ENCODE measurements at places on chromosomes 16 and 17.

- no peaks in the 10 kb centered on the region for H3K36me3 ChIP-seq
- DNase-seq = no peak
- H3K4me1 ChIP-seq = peaks cover 22% of the 10 kb centered on the region
- H3K27me3 ChIP-seq = no peaks in the 10 kb centered on the region
- no peak overlapping the region for H3K4me3 ChIP-seq
Measured at GRCh38 chr16:31875928-31876547, 2.4 kb downstream of the ZNF267 start.

- no peak overlapping the region for H3K27ac ChIP-seq
- no peaks in the 10 kb centered on the region for H3K4me1 ChIP-seq
- no peak for DNase-seq
- no peaks in the 10 kb centered on the region for H3K27me3 ChIP-seq
Measured at GRCh38 chr17:75817571-75817970, 26.6 kb downstream of the UNC13D start.

- H3K4me3 ChIP-seq = no peak overlapping the region
- H3K27me3 ChIP-seq = no peaks in the 10 kb centered on the region
- H3K4me1 ChIP-seq = peaks cover 6% of the 10 kb centered on the region
- H3K27ac ChIP-seq = no peak overlapping the region
- DNase-seq = no peak
- no peaks in the 10 kb centered on the region for H3K36me3 ChIP-seq
Measured at GRCh38 chr16:86396901-86397311, 113.4 kb upstream of the FOXF1 start.

GRCh38 chr17:78826836-78827509 lies 13.6 kb downstream of the USP36 start:
- H3K4me3 ChIP-seq = no peak overlapping the region
- no peaks in the 10 kb centered on the region for H3K27me3 ChIP-seq
- H3K27ac ChIP-seq = no peak overlapping the region
- no peaks in the 10 kb centered on the region for H3K36me3 ChIP-seq

DNA sequence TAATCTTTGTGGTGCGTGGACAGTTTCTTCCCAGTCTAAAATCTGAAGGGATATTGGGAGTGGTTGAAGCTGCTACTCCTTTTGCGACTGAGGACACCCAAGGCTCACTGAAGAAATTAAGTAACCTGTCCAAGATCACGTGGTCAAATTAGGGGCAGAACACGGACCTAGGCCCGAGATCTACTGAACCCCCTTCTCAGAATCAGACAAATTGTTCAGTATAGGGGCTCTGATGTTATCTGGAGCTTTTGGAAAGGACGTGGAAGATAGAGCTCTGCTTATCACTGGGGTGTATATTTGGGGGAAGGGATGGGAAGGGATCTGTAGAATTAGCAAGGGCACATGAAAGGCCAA lies 857 bp downstream of the TANGO6 start:
- H3K4me3 ChIP-seq = peak overlapping the region; percentile 79
- no peaks in the 10 kb centered on the region for H3K4me1 ChIP-seq
- no peaks in the 10 kb centered on the region for H3K27me3 ChIP-seq
- no peaks in the 10 kb centered on the region for H3K36me3 ChIP-seq

- H3K4me3 ChIP-seq = no peak overlapping the region
- no peak for DNase-seq
- H3K36me3 ChIP-seq = no peaks in the 10 kb centered on the region
- no peaks in the 10 kb centered on the region for H3K4me1 ChIP-seq
- no peaks in the 10 kb centered on the region for H3K27me3 ChIP-seq
Measured at GRCh38 chr17:67836205-67836987, 11.1 kb downstream of the BPTF start.

DNA sequence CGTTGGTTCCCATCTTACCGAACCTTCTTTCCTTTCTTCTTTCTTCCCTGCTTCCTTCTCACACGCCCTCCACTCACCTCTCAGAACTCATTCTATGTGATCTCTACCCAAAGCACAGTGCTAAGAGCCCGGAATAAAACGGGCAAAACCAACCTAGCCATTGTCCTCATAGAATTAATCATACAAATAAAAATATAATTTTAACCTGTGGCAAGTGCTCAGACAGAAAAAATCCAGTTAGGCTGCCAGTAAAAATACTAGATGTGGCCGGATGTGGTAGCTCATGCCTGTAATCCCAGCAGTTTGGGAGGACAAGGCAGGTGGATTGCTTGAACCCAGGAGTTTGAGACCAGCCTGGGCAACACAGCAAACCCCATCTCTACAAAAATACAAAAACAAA lies 27.0 kb downstream of the BMERB1 start:
- H3K27ac ChIP-seq = no peak overlapping the region
- H3K36me3 ChIP-seq = no peaks in the 10 kb centered on the region
- H3K27me3 ChIP-seq = no peaks in the 10 kb centered on the region
- H3K4me1 ChIP-seq = no peaks in the 10 kb centered on the region

- H3K36me3 ChIP-seq = no peaks in the 10 kb centered on the region
- H3K27me3 ChIP-seq = peaks cover 23% of the 10 kb centered on the region
- DNase-seq = no peak
Measured at GRCh38 chr17:50947782-50948543, 81.8 kb upstream of the TOB1 start.

- no peaks in the 10 kb centered on the region for H3K36me3 ChIP-seq
- no peaks in the 10 kb centered on the region for H3K27me3 ChIP-seq
- no peaks in the 10 kb centered on the region for H3K4me1 ChIP-seq
- no peak overlapping the region for H3K27ac ChIP-seq
Measured at GRCh38 chr17:65226227-65226626, 89.1 kb downstream of the RGS9 start.

GRCh38 chr17:80832266-80832676 lies 159.4 kb upstream of the CHMP6 start:
- no peaks in the 10 kb centered on the region for H3K36me3 ChIP-seq
- no peak overlapping the region for H3K27ac ChIP-seq
- peak; percentile 42 for DNase-seq
- peaks cover 28% of the 10 kb centered on the region for H3K4me1 ChIP-seq

- no peak overlapping the region for H3K4me3 ChIP-seq
- H3K4me1 ChIP-seq = peaks cover 2% of the 10 kb centered on the region
- DNase-seq = no peak
- H3K27ac ChIP-seq = no peak overlapping the region
- H3K36me3 ChIP-seq = no peaks in the 10 kb centered on the region
Measured at GRCh38 chr17:32880671-32881453, 3.9 kb upstream of the MYO1D start.

DNA sequence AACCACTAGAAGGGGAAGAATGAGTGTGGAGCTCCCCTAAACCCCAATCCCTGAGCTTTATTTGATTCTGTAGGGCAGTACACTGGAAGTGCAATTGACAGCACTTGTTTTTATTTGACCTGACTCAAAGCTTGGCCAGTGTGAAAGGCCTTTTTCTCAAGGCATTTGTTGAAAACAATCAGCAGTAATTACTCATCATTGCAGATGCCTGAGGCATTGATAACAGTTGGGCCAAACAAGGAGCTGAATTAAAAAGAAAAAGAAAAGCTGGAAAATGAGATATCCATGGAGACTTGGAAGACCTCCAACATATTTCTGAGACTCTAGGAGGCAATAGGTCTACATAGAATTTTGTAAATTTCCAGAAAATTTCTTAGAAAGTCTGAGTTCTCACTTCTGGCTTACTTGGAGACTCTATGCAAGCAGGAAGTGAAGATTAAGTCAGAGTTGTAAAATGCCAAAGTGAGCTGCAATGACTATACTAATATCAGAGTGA lies 200.8 kb upstream of the KCNJ16 start:
- H3K36me3 ChIP-seq = no peaks in the 10 kb centered on the region
- peak overlapping the region; percentile 59 for H3K27ac ChIP-seq
- H3K4me1 ChIP-seq = peaks cover 28% of the 10 kb centered on the region
- H3K27me3 ChIP-seq = no peaks in the 10 kb centered on the region

DNA sequence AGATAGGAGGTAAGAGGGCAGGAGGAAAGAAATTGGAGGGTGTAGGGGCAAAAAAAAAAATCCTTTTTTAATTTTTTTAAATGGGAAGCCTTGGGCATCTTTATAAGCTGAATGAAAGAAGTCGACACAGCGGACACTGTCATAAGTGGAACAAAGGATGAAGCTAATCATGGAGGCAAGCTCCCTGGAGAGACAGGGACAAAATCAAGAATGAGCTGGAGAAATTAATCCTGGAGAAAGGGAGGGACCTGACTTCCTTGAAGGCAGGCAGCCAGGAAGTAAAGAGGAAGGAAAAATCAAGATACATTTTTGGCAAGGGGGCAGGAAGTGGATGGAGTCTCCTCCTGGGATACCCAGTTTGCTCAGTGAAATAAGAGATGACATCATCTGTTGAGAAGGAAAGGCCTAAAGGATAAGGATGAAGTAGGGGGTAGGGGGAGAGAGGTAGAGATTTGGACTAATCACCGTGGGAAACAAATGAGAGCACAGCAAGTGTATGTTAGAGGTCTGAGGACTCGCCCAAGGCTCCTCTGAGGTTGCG lies 179.3 kb downstream of the SLC39A11 start:
- H3K36me3 ChIP-seq = no peaks in the 10 kb centered on the region
- H3K27ac ChIP-seq = no peak overlapping the region
- no peaks in the 10 kb centered on the region for H3K4me1 ChIP-seq
- no peak for DNase-seq

DNA sequence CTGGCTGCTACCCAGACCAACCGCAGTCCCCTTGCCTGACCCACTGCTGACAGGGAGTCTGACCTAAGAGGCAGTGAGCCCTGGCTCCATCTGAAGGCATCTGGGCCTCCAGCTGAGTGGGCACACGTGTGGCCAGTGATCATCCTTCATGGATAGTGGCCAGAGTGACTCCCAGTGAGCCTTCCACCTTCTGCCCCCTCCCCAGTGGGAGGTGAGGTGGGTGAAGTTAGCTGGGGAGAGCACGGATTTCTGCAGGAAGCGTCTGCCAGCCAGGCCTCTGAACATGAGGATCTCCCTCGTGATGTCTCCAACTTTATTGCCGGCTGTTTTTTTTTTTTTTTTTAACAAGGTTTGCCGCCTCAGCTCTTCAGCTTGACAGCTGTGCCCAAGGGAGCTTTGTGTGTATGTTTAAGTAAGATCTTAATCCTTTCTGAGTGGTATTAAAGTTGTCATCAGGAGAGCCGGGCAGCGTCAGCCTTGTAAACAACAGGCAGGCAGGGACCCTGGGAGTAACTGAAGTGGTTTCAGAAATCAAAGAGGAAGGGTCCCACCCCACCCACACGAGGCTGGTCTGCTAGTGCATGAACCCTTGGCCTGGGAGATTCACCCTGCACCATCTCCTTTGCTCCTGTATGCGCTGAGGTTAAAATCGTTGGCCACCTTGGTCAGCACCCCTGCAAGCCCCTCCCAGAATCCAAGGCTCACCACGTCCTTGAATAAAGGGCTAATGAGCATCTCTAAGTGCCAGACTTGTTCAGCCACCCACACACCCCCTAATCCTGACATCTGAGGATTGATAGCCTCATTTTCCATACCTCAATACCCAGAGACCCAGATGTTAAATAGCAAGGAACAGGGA lies 33.3 kb downstream of the RHBDL3 start:
- H3K4me1 ChIP-seq = peaks cover 35% of the 10 kb centered on the region
- H3K27ac ChIP-seq = no peak overlapping the region

DNA sequence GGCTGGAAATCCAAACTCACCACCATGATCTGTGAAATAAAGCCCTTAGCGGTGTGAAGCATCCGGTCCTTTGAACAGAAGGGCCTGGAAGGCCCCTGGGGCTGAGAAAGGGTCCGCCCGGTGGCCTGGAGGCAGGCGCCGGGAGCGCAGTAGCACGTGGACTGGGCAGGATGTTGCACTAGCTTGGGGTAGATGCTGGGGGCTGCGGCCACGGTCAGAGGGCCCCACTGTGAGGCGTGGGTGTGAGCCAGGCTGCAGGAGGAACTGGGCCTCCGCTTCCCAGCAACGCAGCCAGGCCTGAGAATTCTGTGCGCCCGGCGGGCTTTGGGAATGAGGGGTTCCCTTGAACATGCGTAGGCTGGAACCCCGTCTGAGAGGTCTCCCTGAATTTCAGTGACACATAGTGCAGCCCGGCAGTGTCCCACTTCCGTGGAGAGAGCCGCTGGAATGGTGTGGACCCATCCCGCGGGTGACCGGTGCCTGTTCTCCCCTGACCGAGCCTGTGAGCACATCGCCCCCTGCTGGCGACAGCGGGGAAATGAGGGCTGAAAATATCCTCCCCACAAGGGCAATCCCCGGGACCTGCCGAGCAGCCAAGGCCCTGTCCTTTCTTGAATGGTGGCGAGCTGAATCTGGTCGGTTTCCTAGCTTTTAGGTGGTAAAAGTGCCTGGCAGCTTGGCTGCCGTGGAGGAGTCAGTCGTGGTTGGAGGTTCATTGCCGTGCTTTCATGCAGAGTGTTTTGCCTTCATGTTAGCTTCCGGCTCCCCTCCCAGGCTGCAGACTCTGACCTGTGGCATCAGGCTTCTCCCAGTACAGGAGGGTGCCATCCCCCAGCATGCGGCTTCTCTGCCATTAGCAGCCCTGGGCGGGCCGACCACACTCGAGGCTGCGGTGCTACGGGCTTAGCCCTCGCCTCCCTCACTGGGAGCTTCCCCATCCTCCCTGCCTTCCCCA lies 43.8 kb downstream of the DNAJA2 start:
- no peaks in the 10 kb centered on the region for H3K36me3 ChIP-seq
- H3K4me3 ChIP-seq = no peak overlapping the region
- no peaks in the 10 kb centered on the region for H3K27me3 ChIP-seq
- no peaks in the 10 kb centered on the region for H3K4me1 ChIP-seq
- H3K27ac ChIP-seq = no peak overlapping the region
- DNase-seq = peak; percentile 70

DNA sequence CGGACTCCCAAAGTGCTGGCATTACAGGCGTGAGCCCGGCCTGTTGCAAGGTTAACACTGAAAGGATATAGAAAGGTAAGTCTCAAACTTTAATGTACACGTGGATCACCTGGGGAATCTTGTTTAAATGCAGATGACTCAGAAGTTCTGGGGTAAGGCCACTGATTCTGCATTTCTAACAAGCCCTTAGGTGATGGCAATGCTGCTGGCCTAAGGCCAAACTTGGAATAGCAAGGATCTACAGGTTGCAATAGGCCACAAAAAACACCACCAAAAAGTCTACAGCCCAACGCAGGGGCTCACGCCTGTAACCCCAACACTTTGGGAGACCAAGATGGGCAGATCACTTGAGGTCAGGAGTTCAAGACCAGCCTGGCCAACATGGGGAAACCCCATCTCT lies 4.2 kb downstream of the CMTM4 start:
- peaks cover 21% of the 10 kb centered on the region for H3K27me3 ChIP-seq
- no peak for DNase-seq
- no peak overlapping the region for H3K4me3 ChIP-seq
- no peaks in the 10 kb centered on the region for H3K36me3 ChIP-seq
- H3K4me1 ChIP-seq = peaks cover 14% of the 10 kb centered on the region

DNA sequence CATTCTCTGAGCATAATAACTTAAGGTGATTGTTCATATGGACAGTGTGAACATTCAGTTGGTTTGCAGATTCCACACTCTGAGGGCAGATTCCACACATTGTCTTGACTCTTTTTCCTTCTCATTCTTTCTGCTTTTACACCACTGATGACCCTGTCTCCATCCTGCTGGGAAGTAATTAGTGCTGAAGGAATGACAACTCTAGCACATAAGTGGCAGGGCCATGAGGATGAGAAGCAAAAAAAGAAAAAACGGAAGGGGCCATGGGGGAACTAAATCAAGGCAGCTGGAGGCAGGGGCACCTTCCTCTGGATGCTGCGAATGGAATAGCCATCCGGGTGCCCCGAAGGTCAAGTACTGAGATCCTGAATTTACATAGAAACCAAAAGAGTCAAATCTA lies 944.0 kb downstream of the KCNJ2 start:
- no peaks in the 10 kb centered on the region for H3K36me3 ChIP-seq
- H3K27ac ChIP-seq = no peak overlapping the region
- H3K27me3 ChIP-seq = peaks cover 8% of the 10 kb centered on the region

- no peaks in the 10 kb centered on the region for H3K36me3 ChIP-seq
- H3K27me3 ChIP-seq = peaks cover 2% of the 10 kb centered on the region
Measured at GRCh38 chr16:396605-397004, 394 bp upstream of the NME4 start.

- no peak overlapping the region for H3K27ac ChIP-seq
- H3K4me1 ChIP-seq = no peaks in the 10 kb centered on the region
- no peak overlapping the region for H3K4me3 ChIP-seq
- no peaks in the 10 kb centered on the region for H3K36me3 ChIP-seq
Measured at GRCh38 chr17:56635641-56636040, 42.1 kb downstream of the NOG start.

All from neural progenitor cell (in vitro differentiated cells).